ENCODE measurements at places on chromosomes 4 and X. TPM values are rescaled to one million over a fixed set of nuclear protein-coding genes. Genes with fewer than 3 reads are reported as not detected.

The PCDH18 gene
- 0.15 TPM for total RNA-seq

The CDKN2AIP gene
- total RNA-seq: 24.0 TPM

The RASGEF1B gene
- total RNA-seq: 1.6 TPM

The ENPP6 gene
- total RNA-seq: 5.5 TPM

The RPL36A gene
- 107 TPM for total RNA-seq

The ADAMTS3 gene
- total RNA-seq: not detected

The HS3ST1 gene
- 0.15 TPM for total RNA-seq

The PHOX2B gene
- total RNA-seq: not detected

The NPY2R gene
- not detected for total RNA-seq

The CFAP99 gene
- not detected for total RNA-seq

The DDX60 gene
- 97.5 TPM for total RNA-seq

The ARMCX1 gene
- total RNA-seq: 0.12 TPM

The GPR50 gene
- total RNA-seq: not detected

The IL2RG gene
- 739 TPM for total RNA-seq

The CLDN2 gene
- not detected for total RNA-seq

The SHOX gene
- not detected for total RNA-seq

The ARR3 gene
- not detected for total RNA-seq

The STEEP1 gene
- 18.9 TPM for total RNA-seq

The TGIF2LX gene
- total RNA-seq: not detected

The SPIN2A gene
- total RNA-seq: 0.95 TPM

The ZAR1 gene
- total RNA-seq: not detected

The CLIC2 gene
- 1.0 TPM for total RNA-seq

The PAGE5 gene
- total RNA-seq: not detected

The ASB12 gene
- not detected for total RNA-seq

The SRP72 gene
- total RNA-seq: 147 TPM

The GAGE1 gene
- not detected for total RNA-seq

The KIAA1210 gene
- total RNA-seq: not detected

The XAGE1A gene
- total RNA-seq: not detected

The HERC6 gene
- 55.2 TPM for total RNA-seq

The LRCH2 gene
- total RNA-seq: not detected

The SLIT2 gene
- total RNA-seq: not detected

The DDX3X gene
- 315 TPM for total RNA-seq

The DMRTC1 gene
- total RNA-seq: not detected

The NHSL2 gene
- total RNA-seq: 1.2 TPM

The SYTL5 gene
- total RNA-seq: not detected

The FRMPD4 gene
- total RNA-seq: not detected

The AFF2 gene
- total RNA-seq: 3.4 TPM

The NLRP2B gene
- total RNA-seq: not detected

The GATA1 gene
- not detected for total RNA-seq

The HGFAC gene
- total RNA-seq: not detected

The LAGE3 gene
- 56.8 TPM for total RNA-seq

The CCNB3 gene
- 0.83 TPM for total RNA-seq

The FAM9C gene
- 0.05 TPM for total RNA-seq

The WDR17 gene
- total RNA-seq: 0.69 TPM

The MAP3K15 gene
- total RNA-seq: 0.15 TPM

The RBMXL3 gene
- not detected for total RNA-seq

The CFAP47 gene
- not detected for total RNA-seq

The MSX1 gene
- total RNA-seq: not detected

The CDX4 gene
- not detected for total RNA-seq

The F9 gene
- total RNA-seq: not detected

The ABLIM2 gene
- total RNA-seq: 0.56 TPM
